ENCODE measurements at places on chromosomes 3 and 15.
A peak's percentile ranks its signal among the peaks of the same experiment; 100 is the strongest.

DNA sequence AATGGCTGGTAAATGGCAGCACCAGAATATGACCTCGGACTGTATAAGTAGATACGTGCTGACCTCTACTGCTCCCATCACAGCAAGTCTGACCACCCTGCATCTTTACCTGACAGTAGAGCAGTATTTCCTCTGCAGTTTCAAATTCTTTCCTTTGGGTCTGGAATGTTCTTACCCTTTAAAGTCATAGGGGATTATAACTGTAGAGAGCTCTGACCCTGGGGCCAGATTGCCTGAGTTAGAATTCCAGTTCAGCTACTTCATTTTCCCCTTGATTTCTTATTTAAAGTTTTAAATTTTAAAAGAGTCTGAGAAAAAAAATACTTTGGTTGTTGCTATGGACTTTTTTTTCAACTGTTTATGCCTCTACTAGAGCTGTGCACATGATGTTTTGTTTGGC is 237.7 kb downstream of the NR1D2 start:
- no peak for DNase-seq

DNA sequence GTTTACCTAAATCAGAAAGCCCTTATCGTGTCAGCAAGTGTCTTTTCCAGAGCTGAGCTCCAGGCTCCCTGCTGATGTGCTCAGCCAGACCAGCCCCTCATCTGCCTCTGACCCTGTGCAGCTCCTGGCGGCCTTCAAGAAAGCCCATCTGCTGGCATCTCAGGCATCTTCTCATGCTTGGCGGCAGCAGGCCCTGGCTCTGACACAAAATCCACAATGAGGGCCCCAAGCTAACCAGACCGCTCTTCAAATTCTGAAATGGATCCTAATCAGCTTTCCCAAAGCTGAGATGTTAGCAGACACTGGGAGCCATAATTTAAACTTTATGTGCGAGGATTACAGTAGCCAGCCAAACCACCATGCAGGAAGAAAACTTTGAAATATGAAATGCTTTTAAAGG is 50.8 kb upstream of the CTDSPL start:
- DNase-seq = no peak

- no peak for DNase-seq
Measured at GRCh38 chr3:134809427-134810051, 14.5 kb downstream of the EPHB1 start.

- DNase-seq = peak; percentile 57
Measured at GRCh38 chr15:60006203-60006862, 2.2 kb downstream of the FOXB1 start.

GRCh38 chr3:123385981-123386380 is 62.9 kb downstream of the ADCY5 start:
- no peak for DNase-seq

DNA sequence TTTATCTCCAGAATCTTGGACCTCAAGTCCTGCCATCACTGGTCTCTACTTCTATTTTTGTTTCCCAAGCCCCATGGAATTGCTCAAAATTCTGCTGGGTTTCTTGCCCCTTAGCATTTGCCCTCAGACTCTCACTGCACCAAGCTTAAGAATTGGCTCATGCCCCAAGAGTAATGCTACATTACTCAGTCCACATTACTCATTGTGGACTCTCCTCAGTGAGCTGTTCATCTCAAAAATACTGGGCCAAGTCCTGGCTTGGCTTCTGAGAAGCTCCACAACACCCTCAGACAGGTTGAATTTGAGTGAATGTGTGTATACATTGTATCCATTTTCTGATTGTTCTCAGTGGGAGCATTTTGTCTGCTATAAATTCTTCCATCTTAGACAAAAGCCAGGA is 364.4 kb upstream of the ARHGEF26 start:
- DNase-seq = no peak
